ENCODE measurements at places on chromosomes 11 and 22.

DNA sequence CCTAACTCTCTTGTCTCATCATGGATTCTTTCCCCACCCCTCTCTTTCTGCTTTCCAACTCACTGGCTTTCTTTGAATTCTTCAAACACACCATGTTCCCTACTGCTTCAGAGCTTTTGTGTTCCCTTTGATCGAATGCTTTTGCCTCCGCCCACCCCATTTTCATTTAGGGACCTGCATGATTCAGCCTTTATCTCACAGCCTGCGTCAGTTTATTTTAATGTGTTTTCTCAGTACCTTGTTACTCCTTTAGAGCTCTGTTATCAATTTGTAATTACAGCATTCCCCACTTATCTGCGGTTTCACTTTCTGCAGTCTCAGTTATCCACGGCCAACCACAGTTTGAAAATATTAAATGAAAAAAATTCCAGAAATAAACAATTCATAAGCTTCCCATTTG is 451.3 kb downstream of the METTL15 start:
- DNase-seq: no peak

- DNase-seq: no peak
Measured at GRCh38 chr11:106271086-106271485, 193.6 kb downstream of the AASDHPPT start.

- no peak for DNase-seq
Measured at GRCh38 chr11:47148270-47148669, 28.4 kb downstream of the ARFGAP2 start.

DNA sequence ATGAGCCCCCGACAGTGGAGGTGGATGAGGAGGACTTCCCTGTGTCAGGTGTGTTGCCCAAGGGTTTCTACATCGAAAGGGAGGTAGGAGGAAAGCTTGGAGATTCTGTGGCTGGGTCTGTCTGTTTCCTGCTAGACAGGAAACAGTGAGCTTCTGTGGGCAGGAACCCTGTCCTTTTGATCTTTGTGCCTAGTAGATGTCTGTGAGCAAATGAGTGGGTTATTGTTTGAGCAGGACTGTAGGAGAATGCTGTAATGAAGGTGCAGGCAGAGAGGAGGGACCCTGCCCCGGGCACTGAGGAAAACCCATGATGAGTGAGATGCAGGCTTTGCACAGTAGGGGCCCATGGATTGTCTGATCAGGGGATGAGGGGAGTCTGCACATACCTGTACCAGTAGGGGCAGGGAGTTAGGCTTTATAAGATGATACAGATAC is 14.0 kb downstream of the USP35 start:
- DNase-seq: no peak

GRCh38 chr11:24253237-24253760 is 243.6 kb upstream of the LUZP2 start:
- no peak for DNase-seq

GRCh38 chr11:121553389-121553788 is 100.6 kb upstream of the SORL1-AS1 start:
- no peak for DNase-seq

- DNase-seq: no peak
Measured at GRCh38 chr22:45630436-45630835, 41.2 kb upstream of the ATXN10 start.

- DNase-seq: no peak
Measured at GRCh38 chr11:101428918-101429317, 154.9 kb downstream of the TRPC6 start.

DNA sequence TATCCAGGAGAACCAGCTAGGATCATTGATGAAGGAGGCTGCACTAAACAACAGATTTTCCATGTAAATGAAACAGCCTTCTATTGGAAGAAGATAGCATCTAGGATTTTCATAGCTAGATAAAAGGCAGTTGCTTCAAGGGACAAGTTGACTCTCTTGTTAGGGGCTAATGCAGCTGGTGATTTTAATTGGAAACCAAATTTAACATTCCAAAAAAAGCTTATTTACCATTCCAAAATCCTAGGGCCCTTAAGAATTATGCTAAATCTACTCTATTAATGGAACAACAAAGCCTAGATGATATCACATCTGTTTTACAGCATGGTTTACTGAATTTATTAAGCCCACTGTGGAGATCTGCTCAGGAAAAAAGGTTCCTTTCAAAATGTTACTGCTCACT is 66.5 kb upstream of the GRK2 start:
- DNase-seq: no peak
